ENCODE measurements at places on chromosomes 2 and 18. TPM values are rescaled to one million over a fixed set of nuclear protein-coding genes. Genes with fewer than 3 reads are reported as not detected.

The RESP18 gene
- total RNA-seq, result not detected

The KLHL29 gene
- 14.1 TPM for total RNA-seq

The WNT10A gene
- 0.11 TPM for total RNA-seq

The FAHD2A gene
- total RNA-seq, result 26.4 TPM

The LBX2 gene
- 1.8 TPM for total RNA-seq

The SERPINB4 gene
- not detected for total RNA-seq

The CCNYL1 gene
- 9.0 TPM for total RNA-seq

The SP5 gene
- not detected for total RNA-seq

The SKOR2 gene
- not detected for total RNA-seq

The DIS3L2 gene
- total RNA-seq, result 26.3 TPM

The CRYBA2 gene
- total RNA-seq, result not detected

The NCK2 gene
- 37.0 TPM for total RNA-seq

The CFAP53 gene
- 0.43 TPM for total RNA-seq

The PRKAG3 gene
- total RNA-seq, result not detected

The ITGA4 gene
- not detected for total RNA-seq

The ACVR1C gene
- not detected for total RNA-seq

The FBLN7 gene
- total RNA-seq, result 4.6 TPM
